ENCODE measurements at places on chromosomes 5 and 9. TPM values are rescaled to one million over a fixed set of nuclear protein-coding genes. Genes with fewer than 3 reads are reported as not detected.

DNA sequence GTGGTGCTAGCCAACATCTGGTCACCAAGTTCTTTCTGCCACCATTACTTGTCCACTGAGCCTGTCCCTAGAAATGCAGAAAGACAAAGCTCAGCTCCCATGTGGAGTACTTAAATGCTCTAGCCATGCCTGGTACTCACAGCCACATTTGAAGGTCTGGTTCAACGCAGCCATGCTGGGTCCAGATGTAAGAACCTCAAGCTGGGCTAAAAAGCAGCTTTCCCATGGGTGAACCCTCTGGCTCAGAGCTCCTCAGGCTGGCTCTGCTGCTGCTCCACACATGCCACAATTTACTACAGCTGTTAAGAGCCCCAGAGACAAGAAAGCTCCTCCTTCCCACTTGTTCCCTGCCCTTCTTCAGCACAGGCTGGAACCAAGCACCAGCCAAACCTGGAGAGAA, 97.1 kb upstream of the LRRTM2 start:
- DNase-seq = no peak

GFRA3 gene
- not detected for total RNA-seq

GARIN3 gene
- not detected for total RNA-seq

- no peak for DNase-seq
Measured at GRCh38 chr5:79420248-79420647, 93.7 kb downstream of the HOMER1 start.

DAB2IP gene
- 16.6 TPM for total RNA-seq

DNA sequence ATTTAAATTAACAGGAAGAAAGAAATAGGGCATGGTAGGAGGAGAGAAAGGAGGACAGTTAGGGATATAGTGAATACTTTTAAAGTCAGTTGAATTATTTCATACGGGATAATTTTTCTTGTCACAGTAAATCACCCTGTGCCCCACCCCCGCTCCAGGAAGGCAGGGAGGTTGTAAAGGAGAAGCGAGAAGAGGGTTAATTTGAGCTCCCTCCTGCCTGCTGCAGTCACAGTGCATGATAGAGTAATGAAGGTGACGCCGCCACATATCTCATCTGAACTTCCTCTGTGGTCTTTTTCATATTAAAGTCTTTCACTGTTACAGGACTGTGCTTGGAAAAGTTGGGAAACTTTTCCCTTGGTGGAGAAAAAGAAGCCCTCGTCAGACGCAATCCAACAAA, 896 bp upstream of the PCSK5 start:
- DNase-seq = peak; percentile 7

ADAMTS2 gene
- 0.43 TPM for total RNA-seq

- no peak for DNase-seq
Measured at GRCh38 chr9:111001526-111001925, 36.7 kb downstream of the LPAR1 start.

DNA sequence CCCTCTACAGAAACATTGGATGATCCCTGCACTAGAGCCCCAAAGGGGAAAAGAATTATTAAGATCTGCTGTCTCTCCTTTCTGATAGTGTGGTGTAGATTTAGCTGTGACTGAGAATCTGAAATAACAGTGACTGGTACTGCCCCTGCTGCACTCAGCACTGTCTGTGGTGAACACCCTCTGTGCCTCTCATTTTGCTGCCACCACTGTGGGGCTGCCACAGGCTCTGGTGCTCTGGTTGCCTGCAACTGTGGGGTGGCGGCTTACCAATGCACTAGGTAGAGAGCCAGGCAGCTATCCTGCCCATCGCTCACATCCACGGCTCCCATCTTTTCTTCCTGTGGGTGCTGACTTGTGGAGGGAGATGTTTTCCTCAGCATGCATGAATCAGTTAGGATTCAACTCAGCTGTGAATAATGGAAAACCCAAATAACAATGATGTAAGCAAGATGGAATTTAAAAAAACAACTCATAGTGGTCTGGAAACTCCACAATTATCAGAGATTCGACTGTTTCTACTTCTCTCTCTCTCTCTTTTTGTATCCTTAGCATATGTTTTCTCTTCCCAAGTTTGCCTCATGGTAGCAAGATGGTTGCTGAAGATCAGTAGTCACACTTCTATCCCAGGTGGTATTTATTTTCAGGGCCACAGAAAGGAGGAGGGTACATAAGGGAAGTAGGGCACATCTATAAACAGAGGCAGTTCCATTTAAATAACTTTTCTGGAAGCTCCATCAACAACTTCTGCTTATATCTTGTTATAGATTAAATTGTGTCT, 99.8 kb upstream of the DAP start:
- DNase-seq = peak; percentile 61

FAM53C gene
- 52.9 TPM for total RNA-seq

DNA sequence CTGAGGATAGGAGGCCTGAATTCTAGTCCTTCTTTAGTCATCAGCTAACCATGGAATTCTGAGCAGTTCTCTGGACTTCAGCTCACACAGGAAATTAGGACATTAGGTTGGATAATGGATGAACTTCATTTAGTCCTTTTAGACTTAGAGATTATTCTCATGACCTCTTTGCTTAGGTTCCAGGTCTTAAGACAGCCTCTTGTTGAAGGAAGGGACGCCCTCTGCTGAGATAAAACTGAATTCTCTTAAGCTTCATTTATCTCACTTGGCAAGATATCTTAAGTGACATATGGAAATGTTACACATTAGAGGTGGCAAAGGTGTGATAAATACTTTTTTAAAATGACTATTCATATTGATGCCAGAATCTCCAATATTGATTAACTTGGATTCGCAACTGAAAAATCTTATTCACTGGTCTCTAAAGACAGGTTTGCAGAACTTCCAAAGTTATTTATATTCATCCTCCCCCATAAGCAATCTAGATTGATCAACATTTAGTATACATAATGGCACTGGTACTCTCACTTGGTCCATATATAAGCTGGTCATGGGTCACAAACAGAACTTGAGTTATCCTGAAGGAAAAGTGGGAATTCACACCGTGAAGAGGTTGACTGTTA, 16.9 kb upstream of the ZNF366 start:
- peak; percentile 62 for DNase-seq

DNA sequence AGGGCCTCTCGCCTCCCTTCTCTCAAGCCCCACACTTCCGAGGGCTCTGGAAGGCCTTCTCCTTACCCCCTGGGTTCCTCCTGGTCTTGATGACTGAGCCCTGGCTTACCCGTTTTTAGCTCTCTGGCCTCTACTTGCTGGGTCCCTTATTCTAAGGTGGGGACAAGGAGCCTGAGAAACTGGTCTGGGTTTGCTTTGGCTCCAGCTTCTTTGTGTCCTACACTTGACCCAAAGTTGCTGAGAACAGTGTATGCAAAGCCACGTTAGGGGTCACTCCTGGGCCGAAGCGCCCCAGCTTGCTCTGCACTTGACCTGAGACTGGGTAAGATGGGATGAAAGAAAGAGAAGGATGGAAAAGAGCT, 788 bp downstream of the ZNF346 start:
- DNase-seq = no peak

- peak; percentile 10 for DNase-seq
Measured at GRCh38 chr5:103561685-103562452, 720 bp downstream of the NUDT12 start.

IL7R gene
- total RNA-seq = 12.2 TPM

GRCh38 chr5:6822068-6822467, 108.8 kb downstream of the TENT4A start:
- no peak for DNase-seq

- no peak for DNase-seq
Measured at GRCh38 chr5:149580808-149581191, 498 bp upstream of the ARHGEF37 start.

DNA sequence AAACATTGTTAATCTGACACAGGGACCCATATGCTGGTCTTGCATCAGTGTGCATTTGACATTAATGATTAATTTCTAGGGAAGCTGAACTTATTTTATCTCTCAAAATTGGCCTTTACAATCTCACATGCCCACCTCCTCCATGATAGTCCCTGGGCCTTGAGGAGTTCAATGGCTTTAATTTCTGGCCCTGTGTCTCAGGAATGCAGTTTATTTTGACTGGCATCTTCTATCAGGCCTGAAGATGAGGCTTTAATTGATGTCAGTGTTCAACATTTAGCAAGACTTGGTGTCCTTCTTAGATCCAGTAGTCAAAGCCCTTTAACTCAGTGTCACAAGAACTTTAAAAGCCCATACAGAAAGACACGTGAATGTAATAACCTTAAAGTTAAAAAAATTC, 10.5 kb upstream of the CLTB start:
- DNase-seq = no peak

- DNase-seq = no peak
Measured at GRCh38 chr9:19117039-19117716, 10.1 kb downstream of the PLIN2 start.

GRCh38 chr9:69785757-69786156, 25.9 kb upstream of the PTAR1 start:
- peak; percentile 58 for DNase-seq

TRIM36 gene
- total RNA-seq = 4.2 TPM
